ENCODE measurements at places on chromosomes 5 and 9.

DNA sequence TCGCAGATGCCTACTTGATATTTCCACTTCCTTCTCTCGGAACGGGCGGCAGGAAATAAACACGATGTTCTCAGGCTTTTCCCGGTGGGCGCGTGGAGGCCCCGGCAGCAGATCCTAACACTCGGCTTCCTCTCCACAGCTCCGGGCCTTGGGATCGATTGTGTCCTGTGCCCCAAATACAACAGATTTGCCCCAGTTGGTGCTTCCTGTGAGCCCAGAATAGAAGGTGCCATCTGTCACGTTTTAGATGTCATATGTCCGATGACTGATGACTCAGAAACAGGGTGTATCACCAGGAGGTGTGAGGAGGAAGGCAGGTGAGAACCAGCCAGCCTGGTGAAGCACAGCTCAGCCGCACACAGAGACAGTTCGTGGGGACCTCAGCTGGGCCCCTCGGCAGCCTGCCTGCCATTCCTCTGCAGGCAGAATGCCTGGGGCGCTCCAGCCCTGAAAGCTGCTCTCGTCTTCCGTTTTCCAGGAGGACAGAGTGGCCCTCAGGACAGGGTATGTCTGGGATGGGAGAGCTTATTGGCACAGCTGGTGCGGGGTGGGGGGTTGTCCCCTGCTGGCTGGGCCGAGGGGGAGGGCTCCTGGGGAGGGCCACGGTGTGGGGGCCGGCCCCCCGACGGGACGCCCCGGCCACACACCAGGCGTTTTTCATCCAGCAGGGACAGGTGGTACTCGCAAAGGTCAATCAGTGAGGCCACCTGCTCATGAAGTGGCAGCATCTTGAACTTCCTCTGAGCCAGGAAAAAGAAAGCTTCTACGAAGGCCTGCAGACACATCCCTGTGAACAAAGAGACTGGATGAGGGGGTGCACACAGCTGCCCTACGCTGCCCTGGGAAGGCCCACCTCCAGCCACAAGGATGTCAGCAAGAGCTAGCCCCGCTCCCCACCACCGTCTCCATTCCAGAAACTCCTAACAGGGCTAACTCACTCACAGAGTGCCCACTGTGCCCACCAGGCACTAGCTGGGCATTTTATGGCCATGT lies 171.0 kb downstream of the DAB2IP start:
- no peak for DNase-seq

GRCh38 chr5:81422671-81423070 lies 28.7 kb upstream of the ACOT12 start:
- DNase-seq, result no peak

DNA sequence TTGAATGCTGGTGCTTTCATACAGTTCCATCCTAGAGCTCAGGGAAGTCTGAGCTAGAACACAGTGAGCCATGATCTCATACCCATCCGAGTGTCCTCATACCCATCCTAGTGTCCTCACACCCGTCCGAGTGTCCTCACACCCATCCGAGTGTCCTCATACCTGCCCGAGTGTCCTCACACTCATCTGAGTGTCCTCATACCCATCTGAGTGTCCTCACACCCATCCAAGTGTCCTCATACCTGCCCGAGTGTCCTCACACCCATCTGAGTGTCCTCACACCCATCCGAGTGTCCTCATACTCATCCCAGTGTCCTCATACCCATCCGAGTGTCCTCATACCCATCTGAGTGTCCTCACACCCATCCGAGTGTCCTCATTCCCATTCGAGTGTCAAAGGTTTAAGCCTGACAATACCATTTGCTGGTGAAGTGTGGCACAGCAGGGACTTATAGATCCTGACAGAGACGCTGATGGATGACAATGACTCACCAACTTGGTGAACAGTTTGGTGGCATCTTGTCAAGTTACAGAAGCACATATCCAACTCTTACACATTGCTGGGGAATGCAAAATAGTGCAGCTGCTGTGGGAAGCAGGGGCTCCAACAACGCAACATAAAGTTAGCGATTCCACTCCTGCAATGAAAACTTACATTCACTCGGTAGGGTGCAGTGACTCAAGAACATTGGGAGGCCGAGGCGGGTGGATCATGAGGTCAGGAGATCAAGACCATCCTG lies 77.0 kb upstream of the COL5A1 start:
- DNase-seq, result no peak

DNA sequence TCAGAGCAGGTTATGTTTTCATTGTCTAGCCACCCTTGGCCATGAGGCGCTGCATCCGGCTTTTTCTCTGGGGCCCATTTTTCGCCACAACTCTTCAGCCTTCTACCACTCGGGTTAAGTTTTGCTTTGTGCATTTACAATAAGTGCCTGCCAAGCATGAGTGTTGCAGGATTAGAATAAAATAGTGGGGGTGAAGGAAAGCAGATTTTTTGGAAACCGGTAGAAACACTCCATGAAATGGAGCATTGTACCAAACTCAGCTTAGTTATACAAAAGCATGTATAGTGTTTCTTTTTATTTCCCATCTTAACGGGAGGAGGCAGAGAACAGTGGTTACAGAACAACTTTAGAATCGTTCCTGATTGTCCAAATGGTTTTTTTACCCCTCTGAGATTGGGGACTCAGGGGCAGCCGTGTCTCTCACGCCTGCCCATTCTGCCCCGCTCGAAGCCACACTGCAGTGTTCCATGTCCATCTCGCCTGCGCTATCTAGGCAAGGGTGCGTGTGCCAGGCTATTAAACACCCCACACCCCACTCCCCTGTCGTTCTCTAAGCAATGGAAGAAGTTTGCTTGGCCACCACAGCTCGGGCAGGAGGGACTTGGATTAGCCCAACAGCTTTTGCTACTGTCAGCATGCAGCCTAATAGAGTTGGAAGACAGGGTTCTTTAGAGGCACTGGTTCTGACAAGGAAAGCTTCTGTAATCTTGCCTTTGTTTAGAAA lies 268.8 kb upstream of the WWC1 start:
- no peak for DNase-seq

- no peak for DNase-seq
Measured at GRCh38 chr9:71716138-71716909, 52.0 kb downstream of the CEMIP2 start.

- no peak for DNase-seq
Measured at GRCh38 chr9:20566401-20566800, 55.9 kb downstream of the MLLT3 start.

DNA sequence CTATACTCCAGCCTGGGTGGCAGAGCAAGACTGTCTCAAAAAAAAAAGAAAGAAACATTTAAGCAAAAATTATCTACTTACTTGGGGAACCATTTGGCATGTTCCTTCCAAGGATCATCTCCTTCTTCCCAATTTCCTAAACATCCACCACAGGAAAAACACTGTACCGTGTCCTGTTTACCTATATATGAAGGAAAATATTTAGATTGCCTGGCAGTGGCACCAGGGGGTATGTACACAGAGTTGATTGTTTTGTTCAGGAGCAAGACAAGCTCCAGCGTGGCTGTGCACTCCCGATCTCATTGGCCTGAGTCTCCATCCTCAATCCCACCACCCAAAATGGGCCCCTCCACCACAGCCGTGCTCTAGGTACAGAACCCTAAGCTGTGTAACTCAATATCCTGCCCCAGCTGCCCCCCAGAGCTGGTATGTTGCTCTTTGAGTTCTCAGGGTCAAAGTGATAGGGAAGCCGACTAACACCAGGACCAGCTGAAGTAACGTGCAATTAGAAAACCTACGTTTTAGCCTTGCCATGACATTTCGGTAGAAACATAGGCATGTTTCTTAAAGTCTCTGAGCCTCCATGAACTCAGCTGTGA lies 13.8 kb downstream of the NAIP start:
- DNase-seq, result no peak

- no peak for DNase-seq
Measured at GRCh38 chr9:6944896-6945295, 187.1 kb downstream of the KDM4C start.

DNA sequence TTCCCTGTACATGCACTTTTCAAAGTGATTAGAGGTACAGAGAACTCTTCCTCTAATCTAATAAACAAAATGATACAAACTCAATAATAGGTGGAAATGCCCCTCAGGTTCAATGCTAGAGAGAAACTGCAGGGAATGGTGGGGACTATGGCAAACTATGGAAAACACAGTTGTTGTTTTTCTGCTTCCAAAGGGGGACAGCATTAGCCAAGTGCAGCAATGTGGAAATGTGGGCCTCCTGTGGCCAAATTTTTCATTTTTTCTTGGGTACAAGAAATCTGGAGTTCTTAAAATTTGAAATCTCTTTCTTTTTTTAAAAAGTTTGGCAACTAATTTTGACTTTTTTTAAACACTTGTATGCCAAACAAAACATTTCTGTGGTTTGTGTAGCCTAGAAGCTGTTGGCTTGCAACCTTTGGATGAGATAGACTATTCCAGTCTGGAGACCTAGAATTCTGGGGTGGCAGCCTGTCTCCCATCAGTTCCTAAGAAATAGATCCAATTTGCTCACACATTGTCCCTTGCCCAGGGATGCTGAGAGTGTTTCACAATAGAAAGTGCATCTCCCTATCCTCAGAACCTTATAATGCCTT lies 218.6 kb downstream of the PAPPA start:
- DNase-seq, result no peak

DNA sequence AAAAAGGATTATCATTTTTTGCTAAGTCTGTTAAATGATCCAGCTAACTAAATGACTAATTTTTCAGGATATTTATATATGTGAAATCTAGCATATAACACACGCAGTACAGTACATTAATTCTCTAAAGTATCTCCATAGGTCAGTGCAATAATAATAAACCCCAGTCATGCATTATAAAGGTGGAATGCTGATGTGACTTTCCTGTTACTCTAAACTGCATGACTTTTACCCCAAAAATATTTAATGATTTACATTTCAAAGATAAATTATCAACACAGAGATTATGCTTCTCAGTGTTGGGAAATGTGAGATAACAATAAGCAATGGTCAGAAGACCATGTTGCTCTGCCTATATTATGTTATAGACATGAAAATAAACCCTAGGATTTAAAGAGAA lies 34.1 kb upstream of the PAM start:
- no peak for DNase-seq

DNA sequence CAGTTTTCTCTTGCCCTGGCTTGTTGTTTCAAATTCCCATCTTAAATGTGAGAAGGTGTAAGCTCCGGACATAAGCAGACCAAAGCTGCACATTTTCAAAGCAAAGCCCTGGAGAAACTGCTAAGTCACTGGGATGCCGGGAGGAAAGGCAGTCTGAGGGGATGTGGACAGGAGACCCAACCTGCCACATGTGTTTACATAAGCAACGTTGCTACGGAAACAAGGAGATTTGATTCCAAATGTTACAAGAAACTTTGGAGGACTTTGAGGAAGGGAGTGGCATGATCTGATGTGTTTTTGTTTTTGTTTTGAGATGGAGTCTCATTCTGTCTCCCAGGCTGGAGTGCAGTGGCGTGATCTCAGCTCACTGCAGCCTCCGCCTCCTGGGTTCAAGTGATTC lies 25.7 kb upstream of the INSYN2B start:
- DNase-seq, result no peak

DNA sequence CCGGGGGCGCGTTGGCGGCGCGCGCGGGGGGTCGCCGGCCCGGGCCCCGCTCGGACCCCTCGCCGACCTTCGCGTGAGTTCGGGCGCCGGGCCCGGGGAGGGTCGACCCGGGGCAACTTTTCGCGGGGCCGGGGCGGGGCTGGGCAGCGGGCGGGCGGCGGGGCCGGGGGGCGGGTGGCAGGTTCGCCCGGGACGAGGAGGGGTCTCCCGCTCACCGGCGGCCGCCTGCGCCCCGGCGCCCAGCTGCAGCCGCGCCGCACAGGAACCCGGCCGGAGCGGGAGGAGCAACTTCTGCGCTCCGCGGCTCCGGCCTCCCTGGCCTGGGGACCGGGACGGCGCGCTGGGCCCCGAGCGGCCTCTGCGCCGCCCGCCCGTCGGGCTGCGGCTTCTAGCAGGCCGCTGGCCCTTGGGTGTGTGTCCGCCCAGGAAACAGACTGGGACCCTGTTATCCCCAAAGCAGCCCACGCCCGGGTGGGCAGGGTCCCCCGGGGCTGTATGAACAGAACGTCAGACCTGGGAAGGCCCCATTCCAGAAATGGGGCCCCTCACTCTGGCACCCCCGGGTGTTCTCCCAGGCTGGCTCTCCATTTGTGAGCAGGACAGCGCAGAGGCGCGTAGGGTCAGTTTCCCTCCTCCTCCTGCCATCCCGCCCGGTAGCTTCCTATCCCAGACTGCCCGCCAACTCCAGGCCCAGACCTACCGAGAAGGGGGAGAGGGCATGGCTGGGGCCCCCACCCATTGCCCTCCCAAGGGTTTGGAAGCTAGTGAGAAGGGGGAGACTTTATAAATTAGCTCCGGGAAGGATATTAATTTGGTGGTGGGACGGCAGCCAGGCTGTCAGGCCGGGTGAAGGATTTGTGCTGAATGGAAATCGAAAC lies 708 bp downstream of the RXRA start:
- no peak for DNase-seq

GRCh38 chr9:18761742-18762300 lies 271.2 kb downstream of the SAXO1 start:
- DNase-seq, result no peak

GRCh38 chr9:124574534-124575375 lies 67.6 kb upstream of the NR5A1 start:
- no peak for DNase-seq

DNA sequence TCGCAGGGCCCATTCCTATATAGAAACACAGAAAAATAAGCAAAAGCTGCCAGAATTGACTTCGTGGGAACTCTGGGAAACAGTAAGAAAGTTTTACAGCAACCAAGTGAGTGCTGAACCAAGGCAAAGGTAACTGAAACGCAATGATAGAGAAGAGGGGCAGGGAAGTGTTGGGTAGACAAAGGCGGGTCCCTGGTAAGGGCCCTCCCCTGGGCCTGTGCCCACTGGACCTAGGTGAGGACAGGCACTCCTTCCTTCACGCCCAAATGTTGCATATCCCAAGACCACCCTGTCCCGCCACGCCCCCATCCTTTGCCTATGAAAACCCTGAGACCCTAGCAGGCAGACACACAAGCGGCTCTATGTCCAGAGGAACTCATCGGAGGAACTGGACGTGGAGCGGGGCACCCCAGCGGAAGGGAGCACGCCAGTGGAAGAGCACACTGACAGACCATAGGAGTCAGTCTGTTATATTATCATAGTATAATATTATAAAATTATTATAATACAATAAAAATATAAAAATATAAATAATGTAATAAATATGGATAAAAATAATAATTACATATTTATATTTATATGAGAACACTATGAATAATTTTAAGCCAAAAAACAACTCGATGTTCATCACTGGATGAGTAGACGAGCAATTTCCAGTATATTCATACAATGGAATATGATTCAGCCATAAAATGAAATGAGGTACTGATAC lies 27.9 kb downstream of the CDKN2A start:
- DNase-seq, result no peak

DNA sequence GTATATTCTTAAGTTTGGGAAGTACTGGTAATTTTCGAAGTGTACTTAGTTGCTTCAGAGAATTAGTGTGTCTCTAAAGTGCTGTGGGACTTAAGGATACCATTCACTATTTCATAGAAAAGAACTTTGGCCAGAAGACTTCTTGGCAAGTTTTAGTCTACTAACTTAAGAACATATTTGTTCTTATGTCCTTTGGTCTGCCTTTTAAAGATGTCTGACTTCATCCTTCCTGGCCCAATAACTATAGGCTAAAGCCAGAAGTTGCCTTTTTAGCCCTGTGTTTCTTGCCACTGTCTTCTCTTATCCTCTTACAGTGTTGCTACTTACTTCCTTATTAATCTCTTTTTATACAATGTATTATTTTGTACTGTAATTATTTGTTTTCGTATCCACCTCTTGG lies 6.3 kb downstream of the RBM27 start:
- no peak for DNase-seq

Data from activated CD8-positive, alpha-beta memory T cell treated with anti-CD3 and anti-CD28 coated beads for 1 hour (primary cell).